IMR-90 (cell line): ENCODE measurements at places on chromosomes 5 and 9.

DNA sequence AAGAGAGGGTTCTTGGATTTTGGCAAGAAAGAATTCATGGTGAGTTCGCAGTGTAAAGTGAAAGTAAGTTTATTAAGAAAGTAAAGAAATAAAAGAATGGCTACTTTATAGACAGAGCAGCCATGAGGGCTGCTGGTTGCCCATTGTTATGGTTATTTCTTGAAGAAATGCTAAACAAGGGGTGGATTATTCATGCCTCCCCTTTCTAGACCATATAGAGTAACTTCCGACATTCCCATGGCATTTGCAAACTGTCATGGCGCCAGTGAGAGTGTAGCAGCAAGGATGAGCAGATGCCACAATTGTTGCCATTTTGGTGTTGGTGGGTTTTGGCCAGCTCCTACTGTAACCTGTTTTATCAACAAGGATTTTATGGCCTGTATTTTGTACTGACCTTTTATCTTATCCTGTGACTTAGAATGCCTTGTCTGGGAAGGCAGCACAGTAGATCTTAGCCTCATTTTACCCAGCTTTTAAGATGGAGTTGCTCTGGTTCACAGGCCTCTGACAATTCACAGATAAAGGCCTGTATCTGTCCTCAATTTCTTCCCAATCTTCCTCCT lies 1026.1 kb upstream of the DMAC1 start:
- no peak for DNase-seq

DNA sequence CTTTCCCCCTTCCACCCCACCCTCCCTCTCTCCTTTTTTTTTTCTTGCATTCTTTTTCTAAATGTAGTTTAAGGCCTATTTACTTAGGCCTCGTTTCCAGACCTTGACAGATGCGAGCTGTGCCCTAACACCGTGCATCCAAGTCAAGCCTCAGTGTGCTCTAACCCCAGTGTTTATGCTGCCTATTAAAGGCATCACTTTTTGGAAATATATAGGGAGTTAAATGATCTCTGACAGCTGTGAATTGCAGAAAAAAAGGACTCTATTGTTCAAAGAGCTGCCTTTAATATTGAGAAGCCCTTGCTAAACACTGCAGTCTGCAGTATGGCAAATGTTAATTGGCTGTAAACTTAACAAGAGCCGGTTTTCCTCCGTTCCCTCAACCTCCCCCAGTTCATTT lies 270.4 kb upstream of the TUT7 start:
- no peak for DNase-seq

DNA sequence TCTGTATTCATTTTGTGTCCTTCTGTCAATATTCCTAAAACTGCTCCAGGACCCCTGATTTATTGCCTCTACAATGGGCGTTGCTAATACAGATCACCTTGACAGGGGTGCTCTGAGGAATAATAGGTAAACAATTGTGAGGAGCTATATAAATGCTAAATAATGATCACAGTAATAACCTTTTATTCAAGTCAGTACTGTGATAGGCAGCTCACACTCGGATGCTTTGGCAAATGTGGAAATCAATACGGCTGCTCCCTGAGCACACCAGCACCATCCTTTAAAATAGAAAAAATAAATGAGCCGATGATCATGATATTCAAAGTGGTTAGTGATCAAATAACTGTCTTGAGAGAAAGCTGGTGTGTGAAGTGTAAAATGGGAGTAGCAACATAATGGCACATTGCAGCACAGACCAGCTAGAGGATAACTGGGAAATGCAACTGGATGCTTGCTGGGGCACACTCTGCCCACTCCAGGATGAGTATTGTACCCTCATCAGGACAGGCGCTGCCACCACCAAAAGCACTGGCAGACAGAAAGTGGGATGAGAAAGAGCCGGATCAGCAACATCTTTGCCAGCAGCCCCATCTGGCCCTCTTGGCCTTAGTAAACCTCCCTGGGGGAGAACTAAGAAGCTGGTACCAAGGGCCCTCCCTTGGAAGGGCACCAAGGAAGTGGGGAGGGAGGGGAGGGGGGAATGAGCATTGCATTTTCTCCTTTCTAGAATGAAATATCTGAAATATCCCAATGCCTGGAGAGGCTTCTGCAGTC lies 69.4 kb upstream of the SPATA31D4 start:
- no peak for DNase-seq

- DNase-seq, result no peak
Measured at GRCh38 chr9:34240006-34240405, 61.2 kb downstream of the UBAP1 start.

DNA sequence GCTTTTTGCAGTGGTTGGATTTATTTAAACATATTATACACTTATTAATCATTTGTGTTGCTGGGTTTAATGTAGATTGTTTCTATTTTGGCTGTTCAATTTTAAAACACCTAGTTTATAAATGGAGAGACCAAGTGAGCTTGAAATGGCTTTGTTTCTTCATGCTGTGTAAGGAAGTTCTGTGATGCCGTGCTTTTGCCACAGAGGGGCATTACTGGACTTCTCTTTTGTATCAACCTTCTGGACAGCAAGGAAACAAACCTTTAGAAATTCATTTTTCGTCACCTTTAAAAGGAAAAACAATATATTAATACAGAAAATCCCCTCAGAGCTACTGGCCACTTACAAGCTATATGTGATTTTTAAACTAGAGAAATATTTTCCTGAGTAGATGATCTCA lies 81.9 kb downstream of the DMRTA1 start:
- peak; percentile 24 for DNase-seq

- DNase-seq, result peak; percentile 94
Measured at GRCh38 chr5:34923694-34924461, 5.5 kb upstream of the DNAJC21 start.

DNA sequence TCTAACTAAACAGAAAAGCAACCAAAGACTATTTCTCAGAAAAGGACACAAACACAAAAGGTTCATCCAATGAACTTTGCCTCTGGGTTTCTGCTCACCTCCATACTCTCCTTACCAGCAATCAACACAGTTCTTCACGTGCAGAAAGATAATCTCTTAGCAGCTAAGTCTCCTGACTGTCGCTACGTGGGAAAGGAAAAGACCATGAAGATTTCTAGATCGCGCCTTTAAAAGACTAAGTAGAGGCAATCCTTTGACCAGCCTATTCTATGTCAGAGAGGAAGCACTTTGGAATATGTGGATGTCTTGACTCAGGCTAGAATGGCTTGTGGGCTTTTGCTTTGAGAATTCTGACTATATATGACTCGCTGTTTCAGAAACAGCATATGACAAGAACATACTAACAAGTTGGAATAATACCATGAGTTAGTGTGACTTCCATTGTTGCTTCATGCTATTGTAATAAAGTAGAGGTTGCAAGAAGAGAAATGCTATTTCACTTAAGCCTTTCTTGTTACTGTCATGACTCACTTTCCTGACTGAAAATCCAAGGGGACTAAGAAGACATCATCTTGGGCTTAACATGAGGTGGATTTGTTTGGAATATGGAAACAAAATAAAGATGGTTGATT lies 339.5 kb upstream of the RFX3 start:
- DNase-seq, result peak; percentile 81

GRCh38 chr5:173155912-173156311 lies 11.6 kb downstream of the BNIP1 start:
- peak; percentile 49 for DNase-seq

- DNase-seq, result no peak
Measured at GRCh38 chr9:137505421-137506140, 44.6 kb downstream of the PNPLA7 start.
